ENCODE measurements at places on chromosomes 12 and 14. TPM values are rescaled to one million over a fixed set of nuclear protein-coding genes. Genes with fewer than 3 reads are reported as not detected.

The SPTB gene
- 0.70 TPM for total RNA-seq

The GALNT8 gene
- 1.7 TPM for total RNA-seq

The EGLN3 gene
- 2.6 TPM for total RNA-seq

The MUCL1 gene
- total RNA-seq, result not detected

The LRRC10 gene
- not detected for total RNA-seq

The KRT7 gene
- total RNA-seq, result 25.4 TPM

The PTPRQ gene
- total RNA-seq, result not detected

The C14orf119 gene
- total RNA-seq, result 38.5 TPM
